Immature natural killer cell (primary cell): ENCODE measurements at places on chromosomes 16 and 17.

DNA sequence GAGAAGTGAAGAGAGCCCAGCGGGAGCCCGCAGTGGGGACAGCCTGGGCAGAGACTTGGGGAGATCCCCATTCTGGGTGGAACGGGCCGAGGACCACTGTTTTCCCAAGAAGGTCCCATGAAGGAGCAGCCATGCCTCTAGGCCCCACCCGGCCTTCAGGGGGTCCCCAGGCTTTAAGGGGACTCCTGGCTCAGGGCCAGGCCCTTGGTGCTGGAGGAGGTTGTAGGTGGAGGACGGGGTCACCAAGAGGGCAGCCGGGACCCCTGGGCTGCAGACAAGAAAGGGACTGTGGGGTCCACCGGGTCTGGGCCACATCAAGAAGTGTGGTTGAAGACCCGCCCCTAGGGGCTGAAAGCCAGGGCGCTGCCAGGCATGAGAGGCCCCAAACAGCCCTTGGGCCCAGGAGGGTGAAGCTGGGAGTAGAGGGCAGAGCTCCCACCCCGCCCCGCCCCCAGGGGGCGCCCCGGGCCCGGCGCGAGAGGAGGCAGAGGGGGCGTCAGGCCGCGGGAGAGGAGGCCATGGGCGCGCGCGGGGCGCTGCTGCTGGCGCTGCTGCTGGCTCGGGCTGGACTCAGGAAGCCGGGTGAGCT is at the start of gene PRSS21:
PRSS21 (plus strand) TSS at position 487 of the 589 bp plus-strand sequence; CDS start at position 519, 32 bp downstream.
- H3K27ac ChIP-seq, result no peak within 1 kb of the TSS
- H3K4me1 ChIP-seq, result no peaks in the 10 kb centered on the region
- H3K27me3 ChIP-seq, result peaks cover 2% of the 10 kb centered on the region
- H3K36me3 ChIP-seq, result no peaks in the 10 kb centered on the region
- DNase-seq, result peak; percentile 42

DNA sequence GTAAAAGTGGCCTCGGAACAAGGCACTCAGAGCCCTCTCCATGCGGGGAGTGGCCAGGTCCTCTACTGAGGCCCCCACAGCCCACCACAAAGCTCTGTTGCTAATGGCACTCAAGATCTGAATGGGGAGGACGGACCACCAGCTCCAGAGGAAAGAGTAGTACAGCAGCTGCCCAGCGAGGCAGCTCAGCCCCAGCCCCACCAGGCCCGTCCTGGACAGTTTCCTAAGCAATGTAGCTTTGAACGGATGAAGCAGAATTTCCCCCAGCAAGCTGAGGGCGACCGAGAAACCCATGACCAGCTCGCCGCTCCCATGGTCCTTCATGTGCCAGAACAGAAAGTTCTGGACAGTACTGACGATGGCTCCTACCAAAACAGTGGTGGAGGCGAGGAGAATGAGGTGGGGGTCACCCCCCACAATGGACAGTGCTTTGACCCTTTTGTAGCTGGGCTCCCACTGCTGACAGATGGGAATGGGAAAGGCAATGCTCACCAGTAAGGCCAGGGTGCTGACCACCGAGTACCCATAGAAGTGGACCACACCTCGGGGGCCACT is 1.5 kb downstream of the MFSD6L start:
- no peak for DNase-seq
- H3K27ac ChIP-seq, result no peak overlapping the region
- H3K36me3 ChIP-seq, result no peaks in the 10 kb centered on the region
- no peak overlapping the region for H3K4me3 ChIP-seq

GRCh38 chr17:41163828-41164227 is 3.3 kb upstream of the KRTAP4-4 start:
- H3K4me1 ChIP-seq, result no peaks in the 10 kb centered on the region
- peaks cover 9% of the 10 kb centered on the region for H3K27me3 ChIP-seq
- no peaks in the 10 kb centered on the region for H3K36me3 ChIP-seq
- H3K4me3 ChIP-seq, result no peak overlapping the region
- H3K27ac ChIP-seq, result no peak overlapping the region

- peaks cover under 1% of the 10 kb centered on the region for H3K27me3 ChIP-seq
- no peak overlapping the region for H3K4me3 ChIP-seq
- no peak overlapping the region for H3K27ac ChIP-seq
- H3K4me1 ChIP-seq, result no peaks in the 10 kb centered on the region
- no peak for DNase-seq
Observed at GRCh38 chr17:38442548-38442947, 14.3 kb downstream of the ARHGAP23 start.

- no peak for DNase-seq
- H3K27me3 ChIP-seq, result peaks cover 4% of the 10 kb centered on the region
- H3K27ac ChIP-seq, result no peak overlapping the region
- H3K4me1 ChIP-seq, result no peaks in the 10 kb centered on the region
- no peak overlapping the region for H3K4me3 ChIP-seq
- no peaks in the 10 kb centered on the region for H3K36me3 ChIP-seq
Observed at GRCh38 chr16:75781683-75782343, 55.5 kb upstream of the CPHXL start.

- peaks cover 21% of the 10 kb centered on the region for H3K4me1 ChIP-seq
- peak overlapping the region; percentile 76 for H3K4me3 ChIP-seq
- peaks cover 4% of the 10 kb centered on the region for H3K27me3 ChIP-seq
- no peaks in the 10 kb centered on the region for H3K36me3 ChIP-seq
- no peak for DNase-seq
- no peak overlapping the region for H3K27ac ChIP-seq
Observed at GRCh38 chr16:2785101-2785991, 2.0 kb downstream of the PRSS33 start.

GRCh38 chr16:70803319-70803718 is 2.4 kb upstream of the VAC14 start:
- peaks cover 29% of the 10 kb centered on the region for H3K4me1 ChIP-seq
- H3K4me3 ChIP-seq, result no peak overlapping the region
- no peak overlapping the region for H3K27ac ChIP-seq
- H3K27me3 ChIP-seq, result peaks cover 1% of the 10 kb centered on the region
- no peak for DNase-seq

DNA sequence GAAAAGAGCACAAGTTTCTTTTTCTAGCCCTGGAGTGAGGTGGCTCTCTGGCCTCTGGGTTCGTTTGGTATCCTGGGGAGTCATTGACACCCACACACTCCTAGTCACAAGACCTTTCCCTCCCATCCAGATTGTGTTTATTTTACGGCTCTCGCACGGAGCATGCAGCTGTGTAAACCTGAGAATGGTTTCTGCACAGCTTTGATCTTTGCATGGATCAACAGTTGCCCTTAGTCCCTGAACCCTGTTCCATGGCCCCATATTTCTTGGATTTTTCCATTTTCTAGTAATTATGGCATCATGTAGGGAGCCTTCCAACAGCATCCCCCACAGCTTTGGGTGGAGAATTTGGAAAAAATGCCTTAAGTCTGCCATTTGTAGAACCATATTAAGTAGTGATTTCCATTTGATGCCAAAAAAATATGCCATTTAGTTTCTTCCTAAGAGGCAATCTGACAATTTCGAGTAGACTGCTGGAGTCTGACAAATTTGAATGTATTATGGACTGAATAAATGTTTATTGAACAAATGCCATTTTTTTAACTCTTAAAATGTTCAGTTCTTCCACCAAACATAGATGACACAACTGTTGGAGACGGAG is 197.7 kb downstream of the WWOX start:
- peaks cover 4% of the 10 kb centered on the region for H3K27me3 ChIP-seq
- no peak overlapping the region for H3K4me3 ChIP-seq
- no peaks in the 10 kb centered on the region for H3K36me3 ChIP-seq
- H3K4me1 ChIP-seq, result no peaks in the 10 kb centered on the region
- H3K27ac ChIP-seq, result no peak overlapping the region
- no peak for DNase-seq

GRCh38 chr16:56362706-56363105 is 62.6 kb downstream of the AMFR start:
- no peak overlapping the region for H3K27ac ChIP-seq
- peaks cover 7% of the 10 kb centered on the region for H3K4me1 ChIP-seq
- no peak overlapping the region for H3K4me3 ChIP-seq
- peaks cover 25% of the 10 kb centered on the region for H3K36me3 ChIP-seq

DNA sequence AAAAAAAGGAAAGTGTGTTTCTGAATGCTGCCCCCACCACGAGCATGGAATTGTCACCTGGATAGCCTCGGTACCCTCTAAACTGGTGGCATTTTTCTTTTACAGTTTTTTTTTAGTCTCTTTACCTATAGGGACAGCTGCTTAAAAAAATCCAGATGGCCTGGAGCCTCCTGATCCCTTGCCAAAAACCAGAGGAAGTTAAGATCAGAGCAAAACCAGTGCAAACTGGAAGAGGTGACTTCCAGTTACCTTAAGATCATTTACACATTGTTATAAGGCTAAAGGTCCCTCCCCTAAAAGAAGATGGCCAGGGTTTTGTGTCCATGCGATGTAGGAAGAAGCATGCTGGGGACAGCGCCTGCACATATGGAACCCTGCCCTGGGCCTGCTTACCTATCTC is 3.5 kb downstream of the MEFV start:
- H3K27me3 ChIP-seq, result no peaks in the 10 kb centered on the region
- DNase-seq, result no peak
- H3K4me1 ChIP-seq, result no peaks in the 10 kb centered on the region
- H3K36me3 ChIP-seq, result no peaks in the 10 kb centered on the region
- no peak overlapping the region for H3K27ac ChIP-seq
- no peak overlapping the region for H3K4me3 ChIP-seq

DNA sequence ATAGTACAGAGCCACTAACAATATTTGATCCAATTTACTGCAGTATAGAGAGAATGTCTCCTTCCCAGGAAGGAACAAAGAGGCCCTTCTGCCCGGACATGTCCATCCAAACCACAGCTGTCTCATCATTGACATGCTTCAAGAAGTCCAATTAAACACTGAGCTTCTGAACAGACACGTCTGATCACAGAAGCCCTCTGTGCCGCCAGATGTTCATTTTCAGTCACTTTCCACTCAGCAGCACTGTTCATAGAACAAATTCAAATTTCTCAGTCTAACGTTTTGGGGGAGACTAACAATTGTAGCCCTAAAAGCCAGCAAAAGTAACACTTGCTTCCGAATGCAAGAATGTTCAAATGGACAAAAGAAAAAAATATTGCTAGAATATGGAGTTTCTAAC is 15.3 kb downstream of the ZC3H7A start:
- peak overlapping the region; percentile 2 for H3K4me3 ChIP-seq
- H3K27ac ChIP-seq, result peak overlapping the region; percentile 95
- no peaks in the 10 kb centered on the region for H3K36me3 ChIP-seq
- H3K27me3 ChIP-seq, result peaks cover 1% of the 10 kb centered on the region
- DNase-seq, result no peak
- H3K4me1 ChIP-seq, result peaks cover 42% of the 10 kb centered on the region

- H3K27me3 ChIP-seq, result no peaks in the 10 kb centered on the region
- no peak overlapping the region for H3K4me3 ChIP-seq
- H3K36me3 ChIP-seq, result no peaks in the 10 kb centered on the region
- H3K27ac ChIP-seq, result no peak overlapping the region
- no peak for DNase-seq
Observed at GRCh38 chr17:80065478-80066170, 29.2 kb downstream of the CCDC40 start.

DNA sequence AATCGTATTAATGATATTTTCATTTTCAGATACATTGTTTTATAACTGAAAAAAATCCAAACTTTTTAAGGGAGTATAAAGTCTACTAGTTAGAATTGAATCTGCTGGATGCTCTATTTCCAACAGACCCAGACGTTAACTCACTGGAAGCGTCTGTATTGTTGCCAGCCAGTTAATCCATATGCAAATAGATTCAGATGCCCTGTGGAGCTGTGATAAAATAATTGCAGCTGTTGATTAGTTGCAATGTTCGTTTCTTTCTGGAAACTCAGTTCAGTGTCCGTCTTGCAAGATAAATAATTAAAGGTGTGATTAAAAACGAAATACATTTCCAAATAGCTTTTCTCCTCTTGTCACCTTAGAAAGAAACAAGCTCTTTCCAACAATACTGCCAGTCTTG is 5.1 kb upstream of the GNA13 start:
- H3K4me3 ChIP-seq, result no peak overlapping the region
- H3K27me3 ChIP-seq, result peaks cover 7% of the 10 kb centered on the region
- peaks cover 14% of the 10 kb centered on the region for H3K4me1 ChIP-seq
- H3K27ac ChIP-seq, result no peak overlapping the region
- H3K36me3 ChIP-seq, result no peaks in the 10 kb centered on the region
- DNase-seq, result no peak

DNA sequence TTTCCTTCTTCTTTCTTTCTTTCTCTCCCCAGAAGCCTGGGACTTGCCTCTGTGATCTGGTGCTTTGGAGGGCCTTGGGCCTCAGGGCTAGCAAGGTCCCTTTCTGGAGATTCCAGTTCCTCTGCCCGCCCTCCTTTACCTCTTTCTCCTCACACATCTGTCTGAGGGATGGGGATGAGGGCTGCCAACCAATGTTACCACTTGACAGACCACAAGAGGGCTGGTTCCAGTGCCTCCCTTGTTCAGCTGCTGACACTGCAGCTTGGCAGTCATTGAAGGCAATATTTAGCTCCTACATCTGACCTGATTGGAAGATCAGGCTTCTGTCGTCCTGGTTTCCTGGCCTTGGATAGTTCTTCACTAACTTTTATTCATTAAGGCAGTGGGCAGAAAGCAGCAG is 3.6 kb upstream of the ZNF652 start:
- H3K4me1 ChIP-seq, result peaks cover 37% of the 10 kb centered on the region
- peak overlapping the region; percentile 51 for H3K27ac ChIP-seq
- DNase-seq, result peak; percentile 65
- peaks cover 17% of the 10 kb centered on the region for H3K27me3 ChIP-seq
- H3K36me3 ChIP-seq, result no peaks in the 10 kb centered on the region

DNA sequence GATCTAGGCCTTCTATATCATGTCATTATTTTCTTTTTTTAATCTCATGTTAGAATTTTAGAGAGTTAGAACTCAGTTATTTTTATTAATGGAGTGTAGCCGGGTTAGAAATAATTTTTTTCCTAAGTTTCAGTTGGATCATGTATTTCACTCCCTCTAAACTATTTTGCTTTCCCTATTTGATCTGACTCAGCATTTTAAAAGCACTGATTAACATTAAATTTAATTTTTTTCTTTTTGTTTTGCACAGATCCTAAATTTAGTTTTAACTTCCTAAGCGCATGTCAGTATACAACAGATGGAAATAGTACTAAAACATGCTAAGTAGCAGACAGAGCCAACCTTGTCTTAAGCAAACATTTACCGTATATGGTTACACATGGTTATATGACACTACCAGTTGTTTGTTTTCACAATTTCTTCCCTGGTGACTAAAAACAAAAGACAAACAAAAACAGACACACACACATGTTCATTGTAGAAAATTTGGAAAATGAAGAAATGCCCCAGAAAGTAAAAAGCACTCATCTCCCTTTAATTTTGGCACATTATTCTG is 33.6 kb upstream of the RAB11FIP4 start:
- no peak overlapping the region for H3K27ac ChIP-seq
- H3K4me1 ChIP-seq, result no peaks in the 10 kb centered on the region
- H3K27me3 ChIP-seq, result no peaks in the 10 kb centered on the region
- no peak overlapping the region for H3K4me3 ChIP-seq
- no peak for DNase-seq
